GM10248 (cell line): ENCODE measurements at places on chromosomes 2 and 18.

DNA sequence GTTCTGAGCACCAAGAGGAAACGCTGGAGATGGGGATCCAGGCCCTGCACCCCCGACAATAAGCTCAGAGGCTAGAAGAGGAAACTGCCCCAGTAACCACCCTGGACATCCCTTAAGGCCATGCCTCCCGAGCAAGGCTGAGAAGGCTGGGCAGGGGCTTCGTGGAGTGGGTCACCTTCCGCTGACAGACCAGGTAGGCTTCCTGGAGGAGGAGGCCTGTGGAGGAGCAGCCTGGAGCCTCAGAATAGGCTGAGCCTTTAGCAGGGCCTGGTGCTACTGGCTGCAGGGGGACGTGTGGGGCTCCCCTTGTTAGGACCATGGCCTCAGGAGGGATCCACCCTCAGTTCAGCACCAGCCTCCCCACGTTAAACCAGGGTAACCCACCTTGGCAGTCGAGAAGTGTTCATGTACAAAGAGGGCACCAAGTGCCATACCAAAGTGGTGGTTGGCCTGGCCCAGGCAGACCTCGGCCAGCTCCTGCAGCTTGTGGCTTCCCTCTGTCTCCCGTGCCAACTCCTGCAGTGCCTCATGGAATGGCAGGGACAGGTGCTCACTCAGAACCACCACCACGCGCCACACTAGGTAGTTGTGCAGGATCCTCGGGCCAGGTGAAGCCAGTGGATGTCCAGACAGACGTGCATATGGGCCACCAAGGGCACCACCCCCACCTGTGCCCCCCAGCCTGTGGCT lies 28.5 kb upstream of the ALPP start:
- no peak for DNase-seq

DNA sequence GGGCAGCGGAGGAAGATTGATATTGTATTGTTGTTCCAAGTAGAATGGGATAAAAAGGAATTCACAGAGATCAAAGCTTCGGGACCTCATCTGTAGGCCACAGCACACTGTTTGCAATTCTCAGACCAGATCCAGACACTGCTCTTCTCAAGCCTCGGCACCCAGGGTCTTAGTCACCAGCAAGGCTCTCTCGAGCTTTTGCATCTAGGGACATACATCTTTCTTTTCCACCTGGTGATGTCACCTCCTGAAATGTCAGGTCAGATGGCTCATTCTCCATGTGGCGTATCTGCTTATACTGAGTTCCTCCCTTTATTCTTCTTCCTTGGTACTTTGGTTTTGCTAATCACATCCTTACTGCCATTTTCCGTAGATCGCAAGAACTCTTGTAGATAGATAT lies 42.9 kb upstream of the SNTG2 start:
- no peak for DNase-seq

DNA sequence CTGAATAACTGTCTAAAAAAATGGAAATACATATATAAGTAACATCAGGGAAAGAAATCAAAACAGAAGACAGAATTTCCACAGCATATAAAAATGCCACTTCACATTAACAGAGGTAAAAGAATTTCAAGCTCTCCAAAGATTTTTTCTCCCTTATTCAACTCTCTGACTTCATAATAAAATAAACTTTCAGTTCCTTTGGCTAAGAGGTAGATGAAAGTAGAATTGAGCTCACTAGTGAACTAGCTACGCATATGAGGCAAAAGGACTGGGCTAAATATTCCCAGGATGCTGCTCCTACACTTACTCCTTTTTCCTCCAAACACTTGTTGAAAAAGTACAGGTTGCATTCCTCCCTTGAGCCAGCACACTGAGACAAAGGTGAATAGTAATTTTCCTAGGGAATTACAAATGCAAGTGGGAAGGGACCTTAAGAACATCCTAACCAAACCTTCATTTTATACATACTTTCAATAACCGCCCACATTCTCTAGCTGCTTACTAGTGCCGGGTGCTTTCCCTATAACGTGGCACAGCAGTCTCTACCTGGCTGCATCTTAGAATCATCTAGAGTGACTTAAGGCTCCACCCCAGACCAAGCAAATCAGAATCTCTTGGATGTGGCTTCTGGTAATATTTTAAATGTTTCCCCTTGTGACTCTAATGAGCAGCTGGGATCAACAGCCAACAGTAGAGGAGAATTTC lies 136.6 kb downstream of the MTCL1 start:
- DNase-seq: no peak

DNA sequence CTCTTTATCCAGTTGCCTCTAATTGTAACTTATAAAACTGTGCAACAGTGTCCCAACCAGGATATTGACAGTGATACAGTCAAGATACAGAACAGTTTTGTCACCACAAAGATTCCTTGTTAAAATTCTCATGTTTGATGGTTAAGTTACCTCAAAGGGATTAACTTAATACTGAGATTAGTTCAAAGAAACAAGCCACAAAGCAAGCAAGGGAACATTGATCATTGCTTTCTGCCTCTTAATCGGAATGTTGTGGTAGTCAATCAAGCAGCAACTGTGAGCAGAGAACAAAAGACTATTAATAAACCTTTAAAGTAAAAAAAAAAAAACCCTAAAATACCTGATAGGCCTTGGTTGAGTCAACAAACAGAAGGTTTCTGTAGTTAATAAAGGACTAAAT lies 352.3 kb downstream of the PARD3B start:
- no peak for DNase-seq

GRCh38 chr2:26982102-26982742 lies 11.8 kb downstream of the MAPRE3 start:
- DNase-seq: peak; percentile 41

DNA sequence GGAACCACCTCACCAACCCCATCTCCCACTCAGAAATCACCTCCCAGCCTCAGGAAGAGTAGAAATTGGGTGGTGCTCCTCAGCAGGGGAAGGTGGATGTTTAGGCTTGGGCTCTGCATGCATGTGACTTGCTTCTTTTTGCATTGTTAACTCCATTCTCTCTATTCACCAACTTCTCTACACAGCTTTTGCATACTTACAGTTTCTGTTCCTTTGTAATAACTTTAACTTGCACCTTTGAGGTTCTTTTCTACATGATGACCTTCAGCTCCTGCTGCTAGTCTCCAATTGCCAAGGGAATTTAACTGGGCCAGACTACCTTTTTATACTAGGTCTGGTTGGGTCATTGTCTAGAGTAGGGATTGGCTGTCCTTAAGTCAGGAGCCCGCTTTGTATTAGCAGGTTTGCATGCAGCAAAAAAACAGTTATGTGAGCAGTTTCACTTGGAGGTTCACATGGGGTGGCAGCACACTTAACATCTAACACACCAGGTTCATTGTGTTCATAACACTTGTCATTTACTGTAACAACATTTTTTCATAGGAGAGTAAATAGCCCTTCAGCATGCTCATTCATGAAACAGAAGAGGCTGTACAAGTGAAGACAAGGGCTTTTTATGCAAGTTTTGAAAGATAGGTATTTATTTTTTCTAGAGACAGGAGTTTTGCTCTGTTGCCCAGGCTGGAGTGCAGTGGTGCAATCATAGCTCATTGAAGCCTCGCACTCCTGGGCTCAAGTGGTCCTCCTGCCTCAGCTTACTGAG lies 12.0 kb downstream of the MRPL35 start:
- no peak for DNase-seq

DNA sequence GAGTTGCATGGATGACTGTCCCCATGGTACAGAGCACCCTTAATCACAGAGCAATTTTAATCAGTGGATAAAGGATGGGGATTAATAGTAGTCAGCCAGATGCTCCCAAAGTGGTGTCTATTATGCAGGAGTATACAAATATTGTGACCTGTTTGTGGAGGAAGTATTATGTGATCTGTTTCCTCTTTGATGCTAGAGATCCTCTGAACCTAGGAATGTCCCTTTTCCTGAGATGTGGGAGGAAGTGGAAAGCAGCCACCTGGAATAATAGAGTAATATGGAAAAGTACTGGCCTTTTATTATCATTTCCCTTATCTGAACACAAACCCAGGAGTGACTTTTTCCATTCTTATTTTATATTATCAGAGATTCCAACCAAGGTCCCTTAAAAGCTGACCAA lies 94.2 kb upstream of the EFEMP1 start:
- DNase-seq: no peak

GRCh38 chr2:176135035-176135440 lies 5.5 kb downstream of the HOXD8 start:
- no peak for DNase-seq
